ENCODE measurements at places on chromosomes 12 and 14.

- no peaks in the 10 kb centered on the region for H3K4me1 ChIP-seq
- no peak overlapping the region for H3K27ac ChIP-seq
- no peak overlapping the region for H3K4me3 ChIP-seq
These were observed 86.3 kb upstream of the BCL2L14 start for GRCh38 chr12:11984417-11984816.

DNA sequence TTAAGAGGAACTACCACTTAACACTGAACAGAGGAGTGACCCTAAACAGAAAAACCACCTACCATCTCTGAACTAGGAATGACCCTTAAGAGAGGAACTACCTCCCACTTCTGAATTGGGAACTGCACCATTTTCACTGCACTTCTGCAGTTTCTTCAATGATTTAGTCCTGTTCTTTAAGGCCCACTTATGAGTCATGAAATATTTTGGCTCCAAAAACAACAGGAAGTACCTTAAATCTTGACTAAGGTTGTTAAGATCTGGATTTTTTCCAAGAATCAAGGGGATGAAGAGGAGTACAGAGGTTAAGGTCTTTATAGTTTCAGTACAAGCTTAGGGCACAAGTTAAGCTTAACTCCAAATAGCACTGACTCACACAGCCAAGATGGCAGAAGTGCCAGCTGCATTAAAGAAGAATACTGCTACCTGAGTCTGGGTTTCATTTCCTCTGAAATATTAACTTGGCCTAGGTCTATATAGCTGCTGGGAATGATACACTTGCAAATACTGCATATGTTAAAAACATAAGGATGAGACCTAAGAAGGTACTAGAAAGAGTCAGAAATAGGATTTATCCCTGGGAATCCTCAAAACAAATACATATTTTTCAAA lies 4.2 kb downstream of the NPC2 start:
- no peaks in the 10 kb centered on the region for H3K4me1 ChIP-seq
- H3K4me3 ChIP-seq = no peak overlapping the region
- no peak for DNase-seq
- H3K27me3 ChIP-seq = no peaks in the 10 kb centered on the region
- peak overlapping the region; percentile 35 for H3K27ac ChIP-seq

DNA sequence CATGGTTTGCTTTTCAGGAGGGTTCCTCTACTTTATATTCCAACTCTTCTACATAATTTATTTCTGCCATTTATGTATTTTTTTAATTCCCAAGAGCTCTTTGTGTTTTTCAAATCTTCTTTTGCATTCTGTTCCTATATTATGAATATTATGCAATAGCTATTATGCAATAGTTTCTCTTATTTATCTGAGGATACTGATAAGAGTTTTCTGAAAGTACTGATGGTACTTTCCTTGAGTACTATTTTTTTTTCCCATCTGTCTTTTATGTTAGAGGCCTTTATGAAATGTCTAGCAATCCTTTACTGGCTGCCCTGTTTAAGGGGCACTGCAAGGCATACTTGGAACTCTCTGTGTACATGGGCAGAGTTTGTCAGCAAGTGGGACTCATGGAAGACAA lies 93.4 kb downstream of the SLC41A2 start:
- no peaks in the 10 kb centered on the region for H3K27me3 ChIP-seq
- no peak for DNase-seq
- H3K27ac ChIP-seq = peak overlapping the region; percentile 92
- peaks cover 4% of the 10 kb centered on the region for H3K36me3 ChIP-seq

- DNase-seq = no peak
- H3K4me3 ChIP-seq = no peak overlapping the region
- no peaks in the 10 kb centered on the region for H3K27me3 ChIP-seq
- H3K36me3 ChIP-seq = no peaks in the 10 kb centered on the region
These were observed 2.9 kb upstream of the BIN2 start for GRCh38 chr12:51326698-51327439.

GRCh38 chr12:124411281-124411878 lies 116.5 kb downstream of the RFLNA start:
- H3K4me3 ChIP-seq = no peak overlapping the region
- peaks cover 5% of the 10 kb centered on the region for H3K36me3 ChIP-seq
- H3K27me3 ChIP-seq = no peaks in the 10 kb centered on the region
- H3K27ac ChIP-seq = peak overlapping the region; percentile 63
- DNase-seq = no peak

DNA sequence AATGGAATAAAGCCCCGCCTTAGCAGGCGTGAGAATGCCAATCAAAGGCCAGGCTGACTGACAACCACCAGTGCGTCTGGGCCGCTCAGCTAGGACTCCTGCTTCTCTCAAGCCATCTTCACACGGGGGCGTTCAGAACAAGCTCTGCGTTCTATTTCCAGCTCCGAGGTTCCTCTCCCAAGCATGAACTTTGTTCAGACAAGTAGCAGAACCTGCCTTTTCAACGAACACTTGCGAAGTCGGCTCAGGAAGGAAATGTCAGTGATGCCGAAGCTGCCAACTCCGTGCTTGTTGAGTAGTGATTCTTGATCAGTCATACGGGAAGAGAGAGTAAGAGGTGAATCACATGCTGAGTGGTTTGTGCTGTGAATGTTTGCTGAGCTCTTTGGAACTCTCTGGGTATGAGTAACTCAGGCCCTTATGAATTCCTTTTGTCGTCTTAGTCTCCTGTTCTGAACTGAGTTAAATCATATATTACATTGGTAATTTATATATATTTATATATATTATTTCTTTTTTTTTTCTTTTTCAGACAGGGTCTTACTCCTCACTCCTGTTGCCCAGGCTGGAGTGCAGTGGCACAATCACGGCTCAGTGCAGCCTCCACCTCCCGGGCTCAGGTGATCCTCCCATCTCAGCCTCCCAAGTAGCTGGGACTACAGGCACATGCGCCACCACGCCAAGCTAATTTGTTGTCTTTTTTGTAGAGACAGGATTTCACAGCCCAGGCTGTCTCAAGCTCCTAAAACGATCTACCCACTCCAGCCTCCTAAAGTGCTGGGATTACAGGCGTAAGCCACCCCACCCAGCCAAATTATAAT lies 29.4 kb upstream of the BCL7A start:
- peaks cover 6% of the 10 kb centered on the region for H3K4me1 ChIP-seq
- H3K36me3 ChIP-seq = no peaks in the 10 kb centered on the region
- no peak overlapping the region for H3K27ac ChIP-seq

GRCh38 chr14:38039496-38039895 lies 168.2 kb upstream of the SSTR1 start:
- DNase-seq = no peak
- H3K36me3 ChIP-seq = no peaks in the 10 kb centered on the region
- no peaks in the 10 kb centered on the region for H3K27me3 ChIP-seq
- no peaks in the 10 kb centered on the region for H3K4me1 ChIP-seq
- no peak overlapping the region for H3K27ac ChIP-seq

DNA sequence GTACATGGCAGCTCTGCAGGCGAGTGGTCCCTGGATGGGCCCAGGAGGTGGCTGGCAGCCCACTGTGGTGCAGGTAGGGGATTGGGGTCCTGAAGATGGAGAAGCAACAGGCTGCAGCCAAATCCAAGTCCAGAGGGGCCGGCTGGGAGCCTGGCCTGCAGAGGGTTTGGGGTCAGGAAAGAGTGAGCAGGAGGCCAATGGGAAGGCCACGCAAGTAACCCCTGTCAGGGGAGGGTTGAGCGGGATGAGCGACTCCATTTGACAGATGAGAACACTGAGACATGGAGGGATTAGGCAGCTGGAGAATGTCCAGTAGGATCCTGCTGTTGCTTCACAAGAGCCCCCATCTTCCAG lies 136.0 kb downstream of the BCL11B start:
- DNase-seq = peak; percentile 47
- no peaks in the 10 kb centered on the region for H3K36me3 ChIP-seq
- H3K4me3 ChIP-seq = no peak overlapping the region
- no peak overlapping the region for H3K27ac ChIP-seq

DNA sequence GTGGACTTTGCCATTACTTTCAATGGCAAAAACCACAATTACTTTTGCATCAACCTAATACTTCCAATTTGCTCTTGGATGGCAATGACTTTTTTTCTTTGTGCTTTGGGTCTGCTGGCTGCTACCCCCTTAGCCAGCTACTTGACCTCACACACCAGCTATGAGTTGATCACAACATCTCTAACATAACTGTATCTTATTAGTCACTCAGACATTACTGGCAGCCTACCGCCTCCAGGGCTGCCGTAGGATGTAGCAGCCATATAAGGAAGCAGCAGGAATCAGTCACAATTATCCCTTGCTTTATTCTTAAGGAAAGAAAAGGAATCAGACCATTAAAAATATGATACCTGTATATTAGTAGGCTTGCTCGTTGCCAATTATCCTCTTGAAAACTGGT lies 260.5 kb downstream of the ADAMTS20 start:
- H3K27ac ChIP-seq = no peak overlapping the region
- H3K4me3 ChIP-seq = no peak overlapping the region
- H3K27me3 ChIP-seq = no peaks in the 10 kb centered on the region
- H3K4me1 ChIP-seq = no peaks in the 10 kb centered on the region

GRCh38 chr12:102766961-102767360 lies 150.1 kb downstream of the PAH start:
- H3K36me3 ChIP-seq = no peaks in the 10 kb centered on the region
- no peak overlapping the region for H3K4me3 ChIP-seq
- H3K4me1 ChIP-seq = no peaks in the 10 kb centered on the region
- no peak overlapping the region for H3K27ac ChIP-seq
- DNase-seq = no peak
- H3K27me3 ChIP-seq = no peaks in the 10 kb centered on the region

DNA sequence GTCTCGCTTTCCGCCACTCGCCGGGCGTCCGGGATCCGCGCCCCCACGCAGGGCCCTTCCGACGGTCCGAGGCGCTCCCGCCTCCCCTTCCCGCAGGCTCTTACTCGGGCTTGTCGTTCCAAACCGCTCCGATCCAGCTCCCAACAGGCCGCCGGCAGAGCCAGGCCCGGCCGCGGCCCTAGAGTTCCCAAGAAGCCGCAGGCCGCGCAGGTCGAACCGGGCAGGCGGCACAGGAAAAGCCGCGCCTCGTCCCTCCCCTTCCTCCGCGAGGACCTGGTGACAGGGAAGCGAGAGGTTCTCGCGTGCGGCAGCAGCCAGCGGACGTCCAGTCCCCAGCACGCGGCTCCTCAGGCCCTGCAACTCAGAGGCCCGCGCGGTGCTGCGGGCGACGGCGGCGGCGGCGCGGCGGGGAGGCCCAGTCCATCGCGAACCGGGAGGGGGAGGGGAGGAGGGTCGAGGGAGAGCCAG lies 272 bp downstream of the HECTD1 start:
- DNase-seq = peak; percentile 59
- peak overlapping the region; percentile 82 for H3K4me3 ChIP-seq
- H3K27me3 ChIP-seq = no peaks in the 10 kb centered on the region
- peak overlapping the region; percentile 98 for H3K27ac ChIP-seq
- H3K4me1 ChIP-seq = peaks cover 7% of the 10 kb centered on the region
- H3K36me3 ChIP-seq = peaks cover 7% of the 10 kb centered on the region

GRCh38 chr14:69539631-69540410 lies 34.9 kb downstream of the CCDC177 start:
- no peaks in the 10 kb centered on the region for H3K27me3 ChIP-seq
- no peak overlapping the region for H3K4me3 ChIP-seq
- no peak for DNase-seq
- H3K27ac ChIP-seq = no peak overlapping the region

- no peak overlapping the region for H3K27ac ChIP-seq
- no peaks in the 10 kb centered on the region for H3K4me1 ChIP-seq
- no peak for DNase-seq
- H3K27me3 ChIP-seq = no peaks in the 10 kb centered on the region
- no peaks in the 10 kb centered on the region for H3K36me3 ChIP-seq
- no peak overlapping the region for H3K4me3 ChIP-seq
These were observed 15.2 kb upstream of the PLEKHG6 start for GRCh38 chr12:6295094-6295811.

DNA sequence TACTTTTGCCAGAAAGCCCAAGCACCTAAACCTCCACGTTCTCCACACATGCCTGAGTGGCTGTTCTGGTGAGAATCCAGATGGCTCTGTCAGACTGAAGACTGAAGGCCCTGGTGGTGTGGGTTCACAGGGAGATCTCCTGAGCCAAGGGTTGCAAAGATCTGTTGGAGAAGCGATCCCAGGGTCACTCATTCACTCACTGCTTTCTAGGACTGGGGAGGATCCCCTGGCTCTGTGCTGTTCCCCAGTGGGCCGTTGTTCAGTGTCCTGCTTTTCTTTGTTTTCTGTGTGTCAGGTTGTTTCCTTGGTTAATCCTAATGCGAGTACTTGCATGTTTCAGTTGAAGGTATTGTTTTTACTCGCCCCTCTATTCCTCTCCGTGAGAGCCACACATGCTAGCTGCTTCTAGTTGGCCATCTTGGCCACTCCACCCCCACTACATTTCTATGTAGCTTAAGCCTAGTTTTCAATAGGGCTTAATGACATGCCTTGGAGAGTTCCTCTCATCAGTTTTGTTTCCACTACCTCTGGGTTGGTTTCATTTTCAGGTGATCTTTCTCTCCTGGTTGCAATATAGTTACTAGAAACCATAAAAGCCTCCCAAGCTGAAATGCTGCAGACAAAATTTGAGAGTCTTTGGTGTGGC lies 144.5 kb upstream of the SLC38A2 start:
- peaks cover 18% of the 10 kb centered on the region for H3K4me1 ChIP-seq
- no peaks in the 10 kb centered on the region for H3K36me3 ChIP-seq
- no peaks in the 10 kb centered on the region for H3K27me3 ChIP-seq
- DNase-seq = no peak
- H3K27ac ChIP-seq = no peak overlapping the region

GRCh38 chr12:75529826-75530225 lies 18.4 kb upstream of the KRR1 start:
- DNase-seq = no peak
- no peaks in the 10 kb centered on the region for H3K4me1 ChIP-seq
- no peaks in the 10 kb centered on the region for H3K27me3 ChIP-seq
- no peak overlapping the region for H3K4me3 ChIP-seq
- no peaks in the 10 kb centered on the region for H3K36me3 ChIP-seq

DNA sequence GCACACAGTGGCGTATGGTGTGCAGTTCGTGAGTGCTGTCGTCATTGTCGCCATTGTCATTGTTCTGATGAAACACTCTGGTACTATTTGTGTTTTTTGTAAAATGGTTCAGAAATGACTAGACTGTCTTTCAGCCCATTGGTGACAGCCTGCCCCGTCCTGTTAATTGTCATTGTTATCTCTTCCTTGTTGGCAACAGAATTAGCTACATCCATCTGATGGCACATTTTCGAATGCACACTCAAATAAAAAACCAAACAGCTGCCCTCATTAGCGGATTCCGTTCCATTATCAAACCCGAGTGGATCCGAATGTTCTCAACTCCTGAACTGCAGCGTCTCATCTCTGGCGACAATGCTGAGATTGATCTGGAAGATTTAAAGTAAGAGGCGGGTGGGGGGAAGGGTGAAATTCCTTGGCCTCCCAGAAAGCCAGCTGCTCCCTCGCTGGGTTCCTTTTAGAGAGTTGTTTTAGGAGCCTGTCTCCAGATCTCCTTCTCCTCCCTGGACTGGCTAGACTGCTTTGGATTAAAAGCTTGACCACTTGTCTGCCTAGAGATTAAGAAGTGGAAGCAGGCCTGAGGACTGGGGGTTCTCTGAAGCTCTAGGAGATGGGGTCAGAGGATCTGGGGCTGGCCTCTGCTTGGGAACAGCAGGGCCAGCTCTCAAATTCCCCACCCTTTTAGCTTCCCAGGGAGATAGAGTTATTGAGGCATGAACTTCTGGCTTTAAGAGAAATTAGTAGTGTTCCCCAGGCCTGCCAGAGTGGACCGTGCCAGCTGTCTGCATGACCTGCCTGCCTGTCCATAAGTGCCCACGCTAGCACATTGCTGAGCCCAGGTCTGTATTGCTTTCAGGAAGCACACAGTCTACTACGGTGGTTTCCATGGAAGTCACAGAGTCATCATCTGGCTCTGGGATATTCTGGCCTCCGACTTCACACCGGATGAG lies 43.3 kb downstream of the MMAB start:
- H3K27ac ChIP-seq = no peak overlapping the region
- peaks cover 97% of the 10 kb centered on the region for H3K36me3 ChIP-seq
- H3K27me3 ChIP-seq = no peaks in the 10 kb centered on the region
- no peaks in the 10 kb centered on the region for H3K4me1 ChIP-seq
- DNase-seq = no peak

Measured in ascending aorta (tissue), 2 donors.